ENCODE measurements at places on chromosomes 12 and 14. TPM values are rescaled to one million over a fixed set of nuclear protein-coding genes. Genes with fewer than 3 reads are reported as not detected.

DEPDC4 gene
- total RNA-seq: not detected

FLVCR2 gene
- total RNA-seq: 3.7 TPM

RBM19 gene
- 14.0 TPM for total RNA-seq

TEX22 gene
- 0.44 TPM for total RNA-seq

RERG gene
- total RNA-seq: 5.1 TPM

NELL2 gene
- 0.49 TPM for total RNA-seq

RD3L gene
- total RNA-seq: not detected

TDRD9 gene
- 0.31 TPM for total RNA-seq

CDH24 gene
- total RNA-seq: 3.2 TPM

IFT81 gene
- total RNA-seq: 7.0 TPM

Measured in cardiac ventricle fibroblast (primary cell).